ENCODE measurements at places on chromosomes 16 and 17. TPM values are rescaled to one million over a fixed set of nuclear protein-coding genes. Genes with fewer than 3 reads are reported as not detected.

ITGB3 gene
- total RNA-seq, result 0.60 TPM

TMEM238L gene
- total RNA-seq, result not detected

RPGRIP1L gene
- total RNA-seq, result 5.5 TPM

SLFN11 gene
- 52.3 TPM for total RNA-seq

CHST5 gene
- total RNA-seq, result not detected

CPHXL2 gene
- total RNA-seq, result not detected

SLC9A5 gene
- total RNA-seq, result 1.8 TPM

POLG2 gene
- total RNA-seq, result 32.3 TPM
